ENCODE measurements at places on chromosomes 12 and 14.

DNA sequence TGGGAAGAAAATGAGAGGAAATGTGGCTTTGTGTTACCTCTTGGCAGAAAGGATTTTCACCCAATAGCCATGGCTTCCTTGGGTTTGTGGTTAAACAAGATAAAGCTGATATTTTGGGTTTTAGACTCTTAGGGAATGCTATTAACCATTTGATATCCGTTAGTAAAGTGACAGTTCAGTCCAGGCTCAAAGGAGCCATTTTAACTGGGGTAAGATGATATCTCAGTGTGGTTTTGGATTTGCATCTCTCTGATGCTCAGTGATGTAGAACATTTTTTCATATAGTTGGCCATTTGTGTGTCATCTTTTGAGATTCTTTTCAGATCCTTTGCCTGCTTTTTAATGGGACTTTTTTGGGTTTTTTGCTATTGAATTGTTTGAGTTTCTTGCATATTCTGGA lies 30.1 kb downstream of the IFT43 start:
- no peak for DNase-seq

DNA sequence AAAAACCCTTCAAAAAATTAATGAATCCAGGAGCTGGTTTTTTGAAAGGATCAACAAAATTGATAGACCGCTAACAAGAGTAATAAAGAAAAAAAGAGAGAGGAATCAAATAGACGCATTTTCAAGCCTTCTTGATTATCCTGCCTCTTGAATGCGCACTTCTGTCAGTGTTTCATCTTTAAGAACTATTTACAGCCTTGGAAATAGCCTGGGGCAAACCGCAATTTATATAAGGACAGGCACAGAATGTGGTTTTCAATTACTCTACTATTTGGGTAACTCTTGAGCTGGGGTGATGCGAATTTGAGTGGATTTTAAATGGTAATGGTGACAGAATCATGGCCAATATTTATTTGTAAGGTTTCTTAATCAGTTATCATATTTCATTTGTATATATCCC lies 179.1 kb upstream of the OTX2 start:
- no peak for DNase-seq

GRCh38 chr12:110117956-110118685 lies 6.0 kb upstream of the IFT81 start:
- DNase-seq: no peak

DNA sequence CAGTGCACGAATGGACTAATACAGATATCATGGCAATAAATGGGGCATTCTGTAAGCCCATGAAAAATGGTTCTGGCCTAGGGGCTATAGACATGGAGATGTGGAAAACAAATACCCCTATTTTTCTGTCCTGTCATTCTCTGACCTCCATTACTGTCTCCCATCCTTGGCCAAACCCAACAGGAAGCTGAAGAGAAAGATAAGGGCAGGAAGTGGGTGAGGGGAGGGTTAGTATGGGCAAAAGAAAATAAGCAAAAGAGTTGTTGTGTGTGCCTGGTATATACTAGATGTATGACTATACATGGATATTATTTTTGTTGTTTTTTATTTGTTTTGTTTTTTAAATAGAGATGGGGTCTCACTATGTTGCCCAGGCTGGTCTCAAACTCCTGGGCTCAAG lies 339.3 kb downstream of the PCNX1 start:
- no peak for DNase-seq
